ENCODE measurements at places on chromosomes 13 and 19.
A peak's percentile ranks its signal among the peaks of the same experiment; 100 is the strongest.

- DNase-seq, result no peak
These were observed 381.6 kb downstream of the KLF5 start for GRCh38 chr13:73440296-73440895.

DNA sequence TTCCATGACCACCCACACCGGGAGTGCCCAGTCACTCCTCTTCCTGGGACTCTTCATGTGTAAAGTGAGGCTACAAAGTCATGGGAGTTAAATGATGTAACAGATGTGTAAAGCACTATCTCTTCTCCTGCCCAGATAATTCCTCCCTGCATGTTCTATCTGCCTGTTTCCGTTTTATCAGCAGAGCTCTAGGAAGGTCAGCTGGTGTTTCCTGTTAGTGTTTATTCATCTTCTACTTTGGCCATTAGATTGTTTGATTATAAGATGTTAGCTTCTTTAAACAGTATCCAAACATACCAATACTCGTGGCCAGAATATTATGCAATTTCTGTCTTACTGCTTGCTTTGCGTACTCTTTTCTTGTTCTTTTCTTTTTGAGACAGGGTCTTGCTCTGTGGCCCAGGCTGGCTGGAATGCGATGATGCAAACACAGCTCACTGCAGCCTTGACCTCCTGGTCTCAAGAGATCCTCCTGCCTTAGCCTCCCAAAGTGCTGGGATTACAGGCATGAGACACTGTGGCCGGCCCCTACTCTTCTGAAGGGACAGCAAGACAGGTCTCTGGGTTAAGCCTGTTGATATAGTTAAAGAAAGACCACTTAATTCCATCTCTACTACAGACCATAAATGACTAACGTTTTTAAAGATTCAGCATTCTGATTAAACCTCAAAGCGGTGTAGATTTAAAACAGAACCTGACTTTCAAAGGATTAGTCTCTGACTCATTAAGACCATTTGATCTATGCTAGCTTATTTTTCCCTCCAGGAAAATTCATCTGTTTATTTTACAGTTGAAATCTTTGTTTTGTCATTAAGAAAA, 97.4 kb upstream of the AKAP11 start:
- DNase-seq, result peak; percentile 21

- DNase-seq, result no peak
These were observed 117.2 kb downstream of the IRS2 start for GRCh38 chr13:109669234-109669612.

- no peak for DNase-seq
These were observed 261 bp downstream of the FARP1 start for GRCh38 chr13:98143157-98143553.

DNA sequence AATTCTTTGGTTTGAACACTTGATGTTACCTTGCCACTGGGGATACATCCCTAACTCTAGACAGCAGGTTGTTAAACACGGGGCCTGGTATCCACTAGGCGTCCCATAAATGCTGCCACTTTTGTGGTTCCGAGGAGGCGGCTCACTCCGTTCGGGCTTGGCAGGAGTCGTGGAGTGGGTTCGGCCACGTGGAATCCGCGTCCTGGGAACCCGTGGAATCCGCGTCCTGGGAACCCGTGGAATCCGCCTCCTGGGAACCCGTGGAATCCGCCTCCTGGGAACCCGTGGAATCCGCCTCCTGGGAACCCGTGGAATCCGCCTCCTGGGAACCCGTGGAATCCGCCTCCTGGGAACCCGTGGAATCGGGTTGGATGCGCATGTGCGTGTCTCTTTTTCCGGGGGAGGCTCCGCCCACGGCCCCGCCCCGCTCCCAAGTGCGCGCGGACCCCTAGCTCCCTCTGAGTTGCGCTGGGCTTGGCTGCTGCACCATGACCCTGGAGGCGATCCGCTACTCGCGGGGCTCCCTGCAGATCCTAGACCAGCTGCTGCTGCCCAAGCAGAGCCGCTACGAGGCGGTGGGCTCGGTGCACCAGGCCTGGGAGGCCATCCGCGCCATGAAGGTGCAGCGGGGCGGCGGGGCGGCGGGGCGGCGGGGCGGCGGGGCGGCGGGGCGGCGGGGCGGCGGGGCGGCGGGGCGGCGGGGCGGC, at the start of gene MRI1:
MRI1 (plus strand) TSS at position 422 of the 707 bp plus-strand sequence; CDS start at position 489, 67 bp downstream.
- no peak for DNase-seq

- peak; percentile 59 for DNase-seq
These were observed 10.7 kb downstream of the ABHD8 start for GRCh38 chr19:17292301-17293074.

- DNase-seq, result no peak
These were observed 390.1 kb downstream of the IRS2 start for GRCh38 chr13:109396266-109396665.

- DNase-seq, result no peak
These were observed 118.4 kb downstream of the COG6 start for GRCh38 chr13:39773833-39774232.

DNA sequence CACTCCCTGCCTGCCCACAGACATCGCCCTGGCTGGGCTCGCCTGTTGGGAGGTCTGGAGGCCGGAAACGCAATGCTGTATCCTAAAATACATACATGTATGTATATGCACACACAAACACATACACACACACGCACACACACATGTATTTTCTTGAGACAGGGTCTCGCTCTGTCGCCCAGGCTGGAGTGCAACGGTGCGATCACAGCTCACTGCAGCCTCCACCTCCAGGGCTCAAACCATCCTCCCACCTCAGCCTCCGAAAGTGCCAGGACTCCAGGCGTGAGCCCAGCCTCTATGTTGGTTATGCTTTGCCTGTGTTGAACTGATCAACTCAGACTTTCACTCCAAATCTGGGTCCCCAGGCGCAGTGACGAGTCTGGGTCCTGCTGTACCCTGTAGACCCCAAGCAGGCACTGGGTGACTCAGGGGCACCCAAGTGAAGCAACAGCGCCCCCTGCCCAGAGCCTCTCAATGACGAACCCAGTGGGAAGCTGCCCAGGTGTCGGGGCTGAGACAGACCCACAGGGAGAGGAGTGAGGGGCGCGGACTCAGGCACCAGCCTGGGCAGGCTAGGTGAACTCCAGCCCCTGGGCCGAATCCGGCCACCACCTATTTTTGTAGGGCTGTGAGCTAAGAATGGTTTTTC, 27.4 kb upstream of the CACTIN start:
- no peak for DNase-seq

GRCh38 chr13:43446126-43446525, 340.6 kb downstream of the ENOX1 start:
- DNase-seq, result no peak

GRCh38 chr13:41956272-41956671, 4.6 kb downstream of the VWA8 start:
- no peak for DNase-seq

- no peak for DNase-seq
These were observed 111.9 kb downstream of the COL4A2 start for GRCh38 chr13:110418944-110419343.

- no peak for DNase-seq
These were observed 390.9 kb upstream of the SGCG start for GRCh38 chr13:22789916-22790315.

DNA sequence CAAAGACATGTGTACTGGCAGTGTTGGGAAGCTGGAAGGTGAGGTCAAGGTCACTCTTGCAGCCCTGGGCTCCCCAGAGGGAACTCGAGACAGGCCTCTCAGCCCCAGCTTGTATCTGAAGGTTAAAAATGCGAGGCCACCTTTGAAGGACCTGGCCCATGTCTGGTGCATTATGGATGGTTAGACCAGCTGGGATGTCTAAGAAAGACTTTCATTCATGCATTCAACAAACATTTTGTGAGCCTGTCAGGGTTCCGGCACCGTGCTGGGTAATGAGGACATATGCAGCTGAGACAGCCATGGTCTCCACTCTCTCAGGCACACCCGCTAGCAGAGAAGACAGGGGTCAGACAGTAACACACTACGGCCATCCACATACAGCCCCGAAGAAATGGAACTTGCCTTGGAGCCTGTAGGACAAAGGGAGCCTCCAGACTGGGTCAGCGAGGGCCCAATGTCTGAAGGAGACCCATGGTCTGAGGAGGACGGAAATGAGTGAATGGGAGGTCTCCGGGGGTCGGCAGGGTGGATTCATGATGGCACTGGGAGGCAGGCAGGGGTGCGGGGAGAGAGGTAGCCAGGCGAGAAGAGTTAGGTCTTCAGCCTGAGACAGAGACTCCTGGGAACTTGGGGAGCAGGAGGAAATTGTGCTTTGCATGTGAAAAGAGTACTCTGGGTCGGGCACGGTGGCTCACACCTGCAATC, 19.0 kb downstream of the VSTM2B start:
- DNase-seq, result no peak

- DNase-seq, result no peak
These were observed 41.2 kb upstream of the TRPC4 start for GRCh38 chr13:37910790-37911189.

GRCh38 chr13:111629016-111629415, 308.6 kb downstream of the TEX29 start:
- DNase-seq, result no peak

- no peak for DNase-seq
These were observed 16.4 kb downstream of the TDRD12 start for GRCh38 chr19:32735936-32736335.

DNA sequence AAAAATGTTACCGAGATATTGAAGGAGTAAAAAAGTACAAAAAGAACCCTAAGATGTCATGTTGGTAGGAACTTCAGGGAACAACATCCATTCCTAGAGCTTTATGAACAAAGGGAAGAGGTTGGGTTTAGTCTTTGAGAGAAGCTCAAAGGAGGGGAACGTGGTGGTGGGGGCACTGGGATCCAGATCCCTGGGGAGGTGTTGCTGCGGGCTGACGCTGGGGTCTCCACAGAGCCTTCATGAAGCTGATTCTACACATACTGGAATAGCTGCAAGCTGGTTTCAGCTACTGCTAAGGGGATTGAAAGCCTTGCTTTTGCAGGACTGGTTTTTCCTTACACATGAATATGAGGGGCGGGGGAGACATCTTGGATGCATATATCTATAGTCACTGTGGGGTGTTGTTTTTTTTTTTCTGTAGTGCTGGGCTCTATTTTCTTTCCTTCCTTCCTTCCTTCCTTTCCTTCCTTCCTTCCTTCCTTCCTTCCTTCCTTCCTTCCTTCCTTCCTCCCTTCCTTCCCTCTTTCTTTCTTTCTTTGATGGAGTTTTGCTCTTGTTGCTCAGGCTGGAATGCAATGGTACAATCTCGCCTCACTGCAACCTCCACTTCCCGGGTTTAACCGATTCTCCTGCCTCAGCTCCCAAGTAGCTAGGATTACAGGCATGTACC, 6.5 kb upstream of the MZF1 start:
- DNase-seq, result no peak

GRCh38 chr19:40200341-40201099, 9.3 kb downstream of the MAP3K10 start:
- DNase-seq, result no peak

- DNase-seq, result no peak
These were observed 77.0 kb downstream of the LRRC63 start for GRCh38 chr13:46288570-46289259.

DNA sequence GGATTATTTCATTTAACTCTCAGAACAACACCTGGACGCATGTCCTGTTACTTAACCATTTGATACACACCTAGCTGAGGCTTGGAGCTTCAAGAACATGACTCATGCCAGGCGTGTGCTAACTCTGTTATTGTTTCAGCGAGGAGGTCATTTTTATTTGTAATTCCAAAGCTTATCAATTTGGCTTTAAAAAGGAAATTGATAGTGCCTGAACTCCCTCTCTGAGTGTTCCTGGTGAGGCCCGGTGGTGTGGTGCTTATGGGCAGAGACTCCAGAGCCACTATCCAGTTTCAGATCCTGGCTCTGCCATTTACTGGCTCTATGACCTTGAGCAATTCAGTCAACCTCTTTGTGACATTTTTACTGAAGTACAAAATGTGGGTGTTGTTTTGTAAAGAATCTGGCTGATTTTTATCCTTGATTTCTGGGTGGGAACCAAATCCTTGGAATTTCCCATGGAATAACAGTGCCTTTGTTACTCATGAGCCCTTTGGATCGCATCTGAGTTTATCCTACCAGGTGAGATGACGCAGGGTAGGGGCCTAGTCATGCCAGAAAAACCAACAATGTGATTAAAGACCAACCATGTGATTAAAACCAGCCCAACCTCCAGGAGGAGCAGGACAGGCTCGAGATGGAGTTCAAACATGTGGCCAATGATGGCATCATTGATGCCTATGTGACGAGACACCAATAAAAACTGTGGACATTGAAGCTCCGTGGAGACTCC, 198.8 kb downstream of the MYO16 start:
- DNase-seq, result no peak

DNA sequence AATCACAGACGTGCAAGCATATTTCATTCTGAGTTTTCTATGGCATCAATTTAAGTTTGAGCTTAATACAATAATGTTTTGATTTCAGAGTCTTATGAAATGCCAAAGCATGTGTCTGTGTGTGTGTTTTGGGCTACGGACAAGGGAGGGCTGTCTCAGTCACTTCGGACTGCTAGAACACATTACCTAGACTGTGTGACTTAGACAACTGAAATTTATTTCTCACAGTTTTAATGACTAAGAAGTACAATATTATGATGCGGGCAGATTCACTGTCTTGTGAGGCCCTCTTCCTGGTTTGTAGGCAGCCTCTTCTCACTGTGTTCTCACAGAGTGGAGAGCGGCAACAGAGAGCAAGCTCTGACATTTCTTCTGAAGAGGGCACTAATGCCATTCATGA, 1202.0 kb downstream of the EFNB2 start:
- no peak for DNase-seq

DNA sequence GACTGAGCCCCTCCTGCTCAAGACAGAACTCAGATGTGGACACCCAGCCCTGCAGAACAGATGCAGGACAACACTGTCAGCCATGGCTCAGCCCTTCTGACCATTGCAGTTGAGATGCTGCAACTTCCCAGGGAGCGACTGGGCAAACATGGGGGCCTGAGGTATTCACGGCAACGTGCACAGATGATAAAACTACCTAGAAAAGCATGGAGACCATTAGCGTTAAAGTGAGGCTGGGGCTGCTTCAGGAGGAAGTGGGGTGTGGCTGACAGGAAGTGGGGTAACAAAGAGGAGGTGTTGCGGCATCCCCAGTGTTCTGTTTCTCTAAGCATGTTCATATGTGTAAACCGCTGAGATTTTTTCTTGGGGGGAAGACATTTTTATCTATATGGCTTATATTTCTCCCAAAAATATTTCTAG, 1.3 kb upstream of the SIGLEC9 start:
- DNase-seq, result no peak

DNA sequence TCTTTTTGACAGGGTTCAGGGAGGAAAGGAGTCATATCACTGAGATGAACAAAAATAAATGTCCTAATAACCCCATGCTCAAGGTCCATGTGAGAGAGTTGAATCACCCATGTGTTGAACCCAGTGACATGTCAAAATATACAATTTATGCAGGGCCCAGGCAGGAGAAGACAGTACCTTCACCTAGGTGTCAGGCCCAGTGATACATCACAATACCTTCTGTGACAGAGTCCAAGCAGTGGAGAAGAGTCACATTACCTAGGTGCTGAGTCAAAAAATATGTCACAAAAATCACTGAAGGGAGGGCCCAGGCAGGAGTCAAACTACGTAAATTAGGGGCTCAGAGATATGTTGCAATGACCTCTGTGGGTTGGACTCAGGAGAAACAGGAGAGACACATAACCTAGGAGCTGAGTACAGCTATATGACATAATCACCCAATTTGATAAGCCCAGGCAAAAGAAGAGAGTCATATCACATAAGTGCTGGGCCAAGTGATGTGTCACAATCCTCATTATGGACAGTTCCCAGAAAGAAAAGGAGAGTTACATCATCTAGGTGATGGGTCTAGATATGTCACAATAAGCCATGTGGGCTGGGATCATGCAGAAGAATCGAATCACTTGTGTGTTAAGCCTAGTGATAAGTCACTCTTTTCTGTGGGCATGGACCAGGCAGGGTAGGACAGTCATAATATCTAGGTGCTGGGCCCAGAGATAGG, 13.8 kb upstream of the ZNF724 start:
- DNase-seq, result no peak

GRCh38 chr13:27375686-27376326, 48.6 kb upstream of the GTF3A start:
- peak; percentile 26 for DNase-seq

Measured in AG04450 (cell line).